ENCODE measurements at places on chromosomes 5 and 9.

GRCh38 chr9:135797507-135798262 lies 95.7 kb downstream of the KCNT1 start:
- H3K4me3 ChIP-seq, result no peak overlapping the region
- no peaks in the 10 kb centered on the region for H3K4me1 ChIP-seq
- no peak overlapping the region for H3K27ac ChIP-seq
- DNase-seq, result peak; percentile 60
- H3K27me3 ChIP-seq, result no peaks in the 10 kb centered on the region

- no peak overlapping the region for H3K4me3 ChIP-seq
- no peak for DNase-seq
- peaks cover 5% of the 10 kb centered on the region for H3K4me1 ChIP-seq
- peaks cover 27% of the 10 kb centered on the region for H3K27me3 ChIP-seq
- no peaks in the 10 kb centered on the region for H3K36me3 ChIP-seq
Observed at GRCh38 chr9:98896632-98897031, 47.1 kb upstream of the COL15A1 start.

DNA sequence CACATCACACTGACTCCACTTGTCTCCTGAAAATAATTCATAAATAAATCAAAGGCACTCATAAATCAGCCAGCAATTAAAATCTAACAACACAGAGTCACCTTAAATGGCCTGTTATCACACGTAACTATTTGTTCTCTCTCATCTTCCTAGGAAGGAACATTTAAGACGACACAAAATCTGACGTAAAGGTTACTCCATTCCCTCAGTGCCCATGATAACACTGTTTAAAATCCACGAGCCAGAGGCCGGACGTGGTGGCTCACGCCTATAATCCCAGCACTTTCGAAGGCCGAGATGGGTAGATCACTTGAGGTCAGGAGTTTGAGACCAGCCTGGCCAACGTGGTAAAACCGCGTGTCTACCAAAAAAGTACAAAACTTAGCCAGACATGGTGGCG lies 56.4 kb downstream of the MYO10 start:
- peaks cover 6% of the 10 kb centered on the region for H3K27me3 ChIP-seq
- no peaks in the 10 kb centered on the region for H3K36me3 ChIP-seq
- H3K4me3 ChIP-seq, result no peak overlapping the region
- DNase-seq, result no peak
- H3K4me1 ChIP-seq, result no peaks in the 10 kb centered on the region

DNA sequence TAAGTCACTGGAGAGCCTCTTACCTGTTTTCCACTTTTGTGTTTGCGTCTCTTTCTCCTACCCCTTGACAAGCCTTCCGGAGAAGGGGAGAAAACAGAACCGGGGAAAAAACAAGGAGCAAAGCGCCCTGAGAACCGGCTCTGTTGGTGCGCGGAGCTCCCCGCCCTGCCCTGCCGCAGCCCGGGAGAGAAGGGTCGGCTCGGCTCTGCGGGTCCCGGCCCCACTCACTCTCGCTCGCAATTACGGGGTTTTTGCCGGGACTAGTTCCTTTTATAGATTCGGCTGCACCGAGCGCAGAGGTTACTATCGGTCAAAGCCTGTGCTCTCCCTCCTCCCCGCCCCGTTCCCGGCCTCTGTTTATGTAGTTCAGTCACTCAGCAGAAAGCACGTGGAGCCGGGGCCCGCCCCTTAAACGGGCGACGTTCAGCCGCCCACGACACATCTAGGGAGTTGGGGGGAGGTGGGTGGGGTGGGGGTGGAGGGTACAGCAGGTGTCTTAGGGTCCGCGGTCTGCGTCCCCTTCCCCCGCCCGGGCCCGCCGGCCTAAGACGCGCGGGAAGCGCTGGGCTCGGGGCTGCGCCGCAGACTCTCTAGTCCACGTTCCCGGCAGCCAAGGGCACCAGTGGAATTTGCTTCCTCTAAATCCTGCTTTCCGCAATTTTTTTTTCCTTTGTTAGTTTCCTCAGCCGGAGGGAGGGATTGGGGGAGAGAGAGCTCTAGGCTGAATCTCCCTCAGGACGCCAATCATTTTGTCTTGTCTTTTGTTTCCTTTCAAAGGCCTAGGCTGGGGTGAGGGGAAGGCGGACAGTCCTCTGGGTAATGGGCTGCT lies at the start of gene ABCA1:
ABCA1 (minus strand) TSS at position 244 of the 829 bp plus-strand sequence. CDS start 24,476 bp downstream, outside the sequence.
- H3K4me1 ChIP-seq, result peaks cover 22% of the 10 kb centered on the region
- peak within 1 kb of the TSS; percentile 77 for H3K27ac ChIP-seq
- peak; percentile 73 for DNase-seq

DNA sequence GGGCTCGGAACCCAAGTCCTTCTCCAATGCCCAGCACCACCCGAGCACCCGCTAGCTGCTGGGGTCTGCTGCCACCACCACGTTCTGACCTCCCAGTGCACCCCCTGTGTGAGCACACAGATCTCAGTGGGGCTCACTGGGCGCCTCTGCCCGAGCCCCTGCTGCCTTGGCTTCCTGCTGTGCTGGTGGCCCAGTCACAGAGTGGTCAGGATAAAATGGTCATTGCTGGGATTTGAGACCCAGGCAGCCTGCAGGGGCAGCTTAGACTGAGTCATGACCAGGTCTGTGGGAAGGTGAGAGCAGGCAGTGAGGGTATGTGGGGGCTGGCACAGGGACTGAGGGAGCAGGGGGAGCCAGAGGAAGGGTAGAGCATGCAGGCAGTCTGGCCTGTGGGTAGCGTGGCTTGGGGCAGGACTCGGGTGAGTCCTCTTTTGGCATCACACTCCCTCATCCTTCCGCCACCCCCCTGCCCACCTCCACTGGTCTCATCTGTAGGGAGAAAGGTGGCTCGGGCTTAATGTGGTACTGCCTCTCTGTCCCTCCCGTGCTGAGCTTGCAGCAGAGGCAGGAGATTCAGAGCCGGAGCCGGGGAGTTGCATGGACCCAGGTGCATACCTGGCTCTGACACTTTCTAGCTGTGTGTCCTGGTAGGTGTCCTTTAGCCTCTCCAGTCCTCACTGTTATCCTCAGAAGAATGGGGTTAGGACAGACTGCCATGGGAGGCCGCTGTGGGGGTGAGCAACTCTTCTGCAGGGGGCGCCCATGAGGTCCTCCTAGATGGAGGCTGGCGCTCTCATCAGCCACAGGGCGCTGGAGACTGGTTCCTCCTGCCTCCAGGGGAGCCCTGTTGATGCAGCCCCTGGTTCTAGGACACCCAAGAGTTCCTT lies 32.1 kb downstream of the USP20 start:
- no peaks in the 10 kb centered on the region for H3K27me3 ChIP-seq
- peaks cover 86% of the 10 kb centered on the region for H3K4me1 ChIP-seq
- H3K4me3 ChIP-seq, result peak overlapping the region; percentile 15
- peak overlapping the region; percentile 89 for H3K27ac ChIP-seq
- DNase-seq, result peak; percentile 75

- H3K4me1 ChIP-seq, result peaks cover 15% of the 10 kb centered on the region
- H3K36me3 ChIP-seq, result no peaks in the 10 kb centered on the region
- H3K27me3 ChIP-seq, result peaks cover 39% of the 10 kb centered on the region
- no peak overlapping the region for H3K27ac ChIP-seq
Observed at GRCh38 chr9:68685213-68685612, 19.8 kb upstream of the PIP5K1B start.

GRCh38 chr5:172417983-172418630 lies 36.2 kb downstream of the SH3PXD2B start:
- H3K36me3 ChIP-seq, result no peaks in the 10 kb centered on the region
- peaks cover 4% of the 10 kb centered on the region for H3K4me1 ChIP-seq
- H3K4me3 ChIP-seq, result no peak overlapping the region

GRCh38 chr5:150492621-150493020 lies 15.3 kb upstream of the NDST1 start:
- no peaks in the 10 kb centered on the region for H3K36me3 ChIP-seq
- no peak overlapping the region for H3K4me3 ChIP-seq
- H3K27me3 ChIP-seq, result peaks cover 1% of the 10 kb centered on the region
- no peak for DNase-seq

DNA sequence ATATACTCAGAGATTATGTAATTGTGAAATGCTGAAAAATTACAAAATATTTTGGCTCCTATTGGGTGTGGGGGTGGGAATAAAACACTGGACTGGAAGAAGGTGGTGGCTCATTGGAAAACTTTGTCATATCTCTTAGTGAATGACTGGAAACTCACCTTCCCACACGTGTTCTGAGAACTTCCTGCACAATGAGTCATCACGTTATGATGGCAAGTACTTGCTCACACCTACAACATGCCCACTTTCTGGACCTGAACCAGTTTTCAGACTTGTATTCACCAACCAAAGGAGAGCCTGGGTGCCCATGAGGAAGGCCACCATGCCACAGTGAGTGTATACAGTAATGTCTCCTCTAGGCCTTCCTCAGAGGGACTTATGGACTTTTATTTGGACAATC lies 294.8 kb downstream of the ASTN2 start:
- H3K4me1 ChIP-seq, result no peaks in the 10 kb centered on the region
- no peak overlapping the region for H3K27ac ChIP-seq
- H3K27me3 ChIP-seq, result no peaks in the 10 kb centered on the region
- H3K36me3 ChIP-seq, result no peaks in the 10 kb centered on the region

DNA sequence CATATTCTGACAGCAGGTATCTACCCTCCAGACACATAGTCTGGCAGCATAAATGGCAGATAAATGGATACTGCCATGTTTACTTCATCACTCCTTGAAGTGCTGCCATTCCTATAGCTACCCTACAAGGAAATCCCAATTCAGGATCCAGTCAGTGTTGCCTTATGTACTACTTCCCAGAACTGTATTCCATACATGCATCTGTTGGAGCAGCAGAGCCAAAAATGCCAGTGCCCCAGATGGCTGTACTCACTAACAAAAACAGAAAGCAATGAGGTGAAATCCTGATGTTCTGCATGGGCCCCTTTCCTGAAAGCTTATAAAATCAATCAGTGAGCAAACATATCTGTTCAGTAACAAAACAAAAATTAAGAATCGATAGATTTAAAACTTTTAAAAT lies 490.0 kb upstream of the COX7C start:
- H3K4me1 ChIP-seq, result no peaks in the 10 kb centered on the region
- no peak for DNase-seq
- H3K4me3 ChIP-seq, result no peak overlapping the region
- H3K36me3 ChIP-seq, result no peaks in the 10 kb centered on the region
- no peak overlapping the region for H3K27ac ChIP-seq

GRCh38 chr5:77028631-77029375 lies 1.4 kb upstream of the AGGF1 start:
- peaks cover 46% of the 10 kb centered on the region for H3K36me3 ChIP-seq
- H3K4me1 ChIP-seq, result peaks cover 37% of the 10 kb centered on the region
- peak overlapping the region; percentile 31 for H3K27ac ChIP-seq
- no peak overlapping the region for H3K4me3 ChIP-seq
- no peaks in the 10 kb centered on the region for H3K27me3 ChIP-seq

GRCh38 chr5:83095957-83096539 lies 18.7 kb downstream of the XRCC4 start:
- no peak overlapping the region for H3K4me3 ChIP-seq
- peaks cover 23% of the 10 kb centered on the region for H3K36me3 ChIP-seq
- no peaks in the 10 kb centered on the region for H3K27me3 ChIP-seq

GRCh38 chr5:154593071-154593470 lies 115.0 kb upstream of the HAND1 start:
- peaks cover 12% of the 10 kb centered on the region for H3K27me3 ChIP-seq
- no peak for DNase-seq
- no peak overlapping the region for H3K4me3 ChIP-seq
- no peaks in the 10 kb centered on the region for H3K36me3 ChIP-seq
- no peak overlapping the region for H3K27ac ChIP-seq

DNA sequence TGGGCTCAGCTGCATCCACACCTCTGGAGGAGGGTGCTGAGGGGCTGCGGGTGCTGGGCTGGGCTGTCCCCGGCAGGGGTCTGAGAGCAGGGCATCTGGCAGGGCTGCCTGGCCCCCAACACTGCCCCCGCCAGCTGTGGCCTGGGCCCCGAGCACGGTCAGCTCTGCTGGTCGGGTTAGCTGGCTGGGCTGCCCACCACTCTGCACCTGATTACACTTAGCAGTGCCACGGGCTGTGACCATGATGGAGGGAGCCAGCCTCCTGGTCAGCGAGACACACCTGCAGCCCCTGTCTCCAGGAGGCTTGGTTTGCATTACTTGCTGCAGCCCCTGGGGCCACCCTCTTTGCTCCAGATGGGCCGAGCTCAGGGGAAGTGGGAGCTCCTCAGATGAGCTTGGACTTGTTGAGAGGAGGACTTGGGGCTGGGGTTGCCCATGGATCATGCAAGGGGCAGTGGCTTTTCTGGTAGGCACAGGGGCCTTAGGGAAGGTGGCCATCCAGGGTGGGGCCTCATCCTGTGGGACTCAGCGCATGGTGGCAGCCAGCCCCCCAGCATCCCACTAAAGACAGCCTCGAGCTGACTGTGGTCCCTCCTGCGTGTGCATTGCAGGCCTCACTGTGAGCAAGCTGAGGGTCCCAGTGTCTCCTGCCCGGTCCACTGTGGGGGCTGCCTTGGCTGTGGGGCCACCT lies 132.0 kb upstream of the FAM120A start:
- DNase-seq, result no peak
- H3K27me3 ChIP-seq, result peaks cover 36% of the 10 kb centered on the region
- H3K4me3 ChIP-seq, result no peak overlapping the region
- peaks cover 9% of the 10 kb centered on the region for H3K4me1 ChIP-seq
- no peaks in the 10 kb centered on the region for H3K36me3 ChIP-seq
- no peak overlapping the region for H3K27ac ChIP-seq

DNA sequence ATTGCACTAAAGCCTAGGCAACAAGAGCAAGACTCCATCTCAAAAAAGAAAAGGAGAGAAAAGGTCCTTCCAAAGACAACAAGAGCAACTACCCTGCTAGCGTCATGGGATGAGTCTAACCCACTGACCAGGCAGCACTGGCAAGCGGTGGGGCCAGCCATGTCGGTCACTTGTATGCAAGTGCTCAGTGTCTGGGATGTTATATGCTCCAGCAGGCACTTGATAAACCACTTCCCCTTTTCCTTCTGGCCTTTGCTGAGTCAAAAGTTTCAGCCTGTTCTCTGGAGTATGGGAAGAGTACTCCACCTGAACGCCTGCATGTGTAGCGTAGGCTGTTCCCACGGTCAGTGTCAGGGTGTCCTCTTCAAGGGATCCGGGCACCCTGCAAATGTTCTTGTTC lies 9.2 kb upstream of the MXD3 start:
- peaks cover 20% of the 10 kb centered on the region for H3K36me3 ChIP-seq
- no peak overlapping the region for H3K4me3 ChIP-seq
- no peak overlapping the region for H3K27ac ChIP-seq
- H3K4me1 ChIP-seq, result peaks cover 29% of the 10 kb centered on the region
- no peaks in the 10 kb centered on the region for H3K27me3 ChIP-seq

- H3K4me3 ChIP-seq, result no peak overlapping the region
- DNase-seq, result no peak
- H3K27ac ChIP-seq, result no peak overlapping the region
- peaks cover 13% of the 10 kb centered on the region for H3K27me3 ChIP-seq
Observed at GRCh38 chr9:134240361-134240760, 76.0 kb upstream of the RNU6ATAC start.
